Germinal center (tissue), 1 donor: ENCODE measurements at places on chromosomes 11 and 22.

DNA sequence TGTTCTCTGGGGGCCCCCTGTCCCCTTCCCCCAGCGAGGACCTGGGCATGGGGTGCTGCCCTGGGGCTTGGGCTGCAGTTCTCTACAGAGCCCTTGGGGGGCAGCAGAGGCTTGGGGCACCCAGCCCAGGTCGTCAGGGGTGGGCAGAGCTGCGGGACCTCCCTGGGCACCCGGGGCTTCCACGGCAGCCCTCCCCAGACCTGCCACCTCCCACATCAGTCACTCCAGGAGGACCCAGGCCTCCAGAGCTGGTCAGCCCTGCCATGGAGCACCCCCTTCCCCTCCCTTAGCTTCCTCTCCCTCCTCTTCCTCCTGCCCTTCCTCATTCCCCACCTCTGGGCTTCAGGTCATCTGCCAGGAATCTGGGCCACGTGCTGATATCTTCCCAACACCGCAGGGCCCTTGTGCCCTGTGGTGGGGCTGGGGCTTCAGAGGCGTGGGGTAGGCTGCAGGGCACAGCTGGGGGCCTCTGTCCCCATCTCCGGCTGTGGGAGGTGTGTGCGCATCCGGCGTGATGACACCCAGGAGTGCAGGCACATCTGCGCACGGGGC is 5.8 kb downstream of the TSPAN4 start:
- DNase-seq, result peak; percentile 82

GRCh38 chr22:44111562-44112155 is 69.1 kb upstream of the PARVG start:
- no peak for DNase-seq

GRCh38 chr11:114163229-114163631 is 103.7 kb downstream of the ZBTB16 start:
- DNase-seq, result no peak

DNA sequence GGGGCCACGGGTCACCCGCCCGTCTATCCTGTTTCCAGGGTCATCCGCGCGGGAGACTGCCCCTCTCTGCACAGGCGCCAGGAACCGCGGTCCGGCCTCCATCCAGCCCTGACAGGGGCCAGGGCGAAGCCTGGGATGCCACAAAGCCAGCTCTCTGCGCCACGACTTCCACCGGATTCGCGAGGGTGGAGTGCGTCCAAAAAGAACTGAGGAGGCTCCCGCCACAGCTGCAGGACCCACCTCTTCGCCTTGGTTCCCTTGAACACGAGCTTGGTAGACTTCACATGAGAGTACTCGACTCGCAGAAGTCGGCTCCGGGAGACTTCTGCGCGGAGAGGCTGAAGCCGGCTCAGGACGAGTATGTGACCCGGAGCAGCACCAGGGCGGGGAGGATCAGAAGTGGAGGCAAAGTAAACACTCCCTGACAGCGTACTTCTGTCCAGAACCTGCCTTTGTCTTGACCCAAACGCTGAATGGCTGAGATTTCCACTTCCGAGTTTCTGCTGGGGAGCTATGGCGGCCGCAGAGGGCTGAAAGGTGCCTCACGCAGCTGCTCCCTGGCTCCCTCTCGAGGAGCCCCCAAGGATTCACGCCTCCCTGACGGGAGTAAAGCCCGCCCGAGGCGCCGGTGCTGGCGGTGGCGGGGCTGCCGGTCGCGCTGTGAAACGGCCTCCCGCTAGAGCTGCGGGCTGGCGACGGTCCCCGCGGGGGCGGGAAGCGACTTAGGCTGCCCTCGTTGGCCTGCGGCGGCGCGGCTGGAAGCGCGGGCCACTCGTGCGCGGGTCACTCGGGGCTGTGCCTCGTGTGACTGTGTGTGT is 4566.7 kb upstream of the OR11H1 start:
- DNase-seq, result no peak

DNA sequence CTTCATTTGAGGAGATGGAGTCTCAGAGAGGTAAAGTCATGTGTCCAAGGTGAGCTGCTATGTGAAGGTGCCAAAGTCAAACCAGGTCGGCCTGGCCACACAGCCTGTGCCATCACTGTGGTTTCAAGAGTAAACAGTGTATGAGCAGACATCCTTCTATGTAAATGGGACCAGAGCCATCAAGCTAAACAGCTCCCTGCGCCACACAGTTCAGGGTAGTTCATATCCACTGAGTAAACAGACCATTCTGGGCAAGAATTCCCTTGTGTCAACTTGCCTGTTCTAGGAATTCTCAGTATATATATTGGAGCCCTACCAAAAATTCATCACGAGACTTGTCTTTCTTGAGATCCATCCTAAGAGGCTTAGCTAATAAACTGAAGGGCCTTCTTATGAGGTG is 77.5 kb downstream of the AMOTL1 start:
- no peak for DNase-seq

DNA sequence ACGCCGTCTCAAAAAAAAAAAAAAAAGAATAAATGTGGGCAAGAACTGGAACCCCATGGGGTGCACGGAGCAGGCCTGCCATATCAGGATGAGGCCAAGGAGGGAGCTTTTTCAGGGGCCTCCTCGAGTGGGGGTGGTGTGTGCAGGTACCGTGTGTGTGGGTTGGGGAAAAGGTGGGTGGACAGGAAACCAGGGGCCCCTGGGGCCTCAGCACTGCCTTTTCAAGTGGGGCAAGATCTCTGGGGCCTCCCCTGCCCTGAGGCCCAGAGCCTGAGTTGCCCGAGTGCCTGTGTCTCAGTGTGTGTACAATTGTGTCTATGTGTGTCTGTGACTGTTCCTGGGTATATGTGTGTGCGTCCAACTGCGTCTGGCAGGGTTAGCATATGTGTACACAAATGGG is 23.8 kb downstream of the TEF start:
- DNase-seq, result peak; percentile 59

DNA sequence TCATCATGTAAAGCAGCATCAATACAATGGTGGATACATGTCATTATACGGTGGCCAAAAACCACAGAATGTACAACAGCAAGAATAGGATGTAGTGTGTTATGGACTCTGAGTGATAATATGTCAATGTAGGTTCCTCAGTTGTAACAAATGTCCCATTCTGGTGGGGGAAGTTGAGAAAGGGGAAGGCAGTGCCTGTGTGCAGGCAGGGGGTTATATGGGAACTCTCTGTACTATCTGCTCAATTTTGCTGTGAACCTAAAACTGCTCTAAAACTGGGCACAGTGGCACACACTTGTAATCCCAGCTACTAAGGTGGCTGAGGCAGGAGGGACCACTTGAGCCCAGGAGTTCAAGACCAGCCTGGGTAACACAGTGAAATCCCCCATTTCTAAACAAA is 5.9 kb downstream of the CHKA start:
- no peak for DNase-seq

- no peak for DNase-seq
Measured at GRCh38 chr11:32334822-32335221, 100.5 kb downstream of the WT1 start.

- DNase-seq, result no peak
Measured at GRCh38 chr11:95565724-95566141, 223.8 kb downstream of the FAM76B start.

GRCh38 chr11:72813740-72814285 is 398 bp upstream of the ATG16L2 start:
- no peak for DNase-seq

DNA sequence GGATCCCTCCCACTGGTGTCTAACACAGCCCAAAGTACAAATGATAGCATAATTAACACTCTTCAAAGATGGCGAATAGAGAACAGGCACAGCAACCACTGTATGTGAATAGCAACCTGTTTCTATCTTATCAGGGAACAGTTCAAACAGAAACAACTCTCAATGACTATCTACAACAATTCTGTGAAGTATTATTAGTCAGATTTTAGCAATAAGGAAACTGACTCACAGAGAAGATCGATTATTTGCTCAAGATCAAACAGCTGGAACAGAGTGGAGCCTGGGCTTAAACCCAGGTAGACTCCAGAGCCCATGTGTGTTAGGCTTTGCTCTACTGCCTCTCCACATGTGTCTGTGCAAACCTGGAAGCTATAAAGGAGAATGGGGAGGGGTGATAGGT is 88.7 kb downstream of the C11orf58 start:
- no peak for DNase-seq

DNA sequence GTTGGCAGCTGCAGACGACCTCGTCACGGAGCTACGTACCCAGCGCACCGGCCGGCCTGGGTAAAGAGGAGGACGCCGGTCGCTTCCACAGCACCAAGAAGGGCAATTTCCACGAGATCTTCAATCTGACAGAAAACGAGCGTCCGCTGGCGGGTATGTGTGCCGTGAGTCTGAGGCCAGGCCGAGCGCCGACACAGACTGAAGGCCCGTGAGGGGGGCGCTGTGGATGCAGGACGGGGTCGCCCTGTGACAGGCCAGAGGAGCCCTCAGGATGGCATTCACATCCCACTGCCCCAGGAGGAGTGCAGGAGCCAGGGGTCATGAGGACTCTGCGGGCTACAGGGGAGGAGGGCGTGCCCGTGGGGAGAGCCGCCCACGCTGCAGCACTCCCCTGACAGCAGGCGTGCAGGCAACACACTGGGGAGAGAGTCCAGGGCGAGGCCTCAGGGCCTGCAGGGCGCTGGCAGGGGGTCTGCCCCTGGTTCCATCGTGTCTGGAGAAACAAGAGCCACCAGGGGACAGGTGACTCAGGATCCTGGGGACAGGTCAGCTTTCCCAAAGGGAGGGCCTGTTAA is 53.6 kb downstream of the GRAMD4 start:
- DNase-seq, result peak; percentile 52

- peak; percentile 38 for DNase-seq
Measured at GRCh38 chr11:61587541-61587941, 6.7 kb upstream of the SYT7 start.

DNA sequence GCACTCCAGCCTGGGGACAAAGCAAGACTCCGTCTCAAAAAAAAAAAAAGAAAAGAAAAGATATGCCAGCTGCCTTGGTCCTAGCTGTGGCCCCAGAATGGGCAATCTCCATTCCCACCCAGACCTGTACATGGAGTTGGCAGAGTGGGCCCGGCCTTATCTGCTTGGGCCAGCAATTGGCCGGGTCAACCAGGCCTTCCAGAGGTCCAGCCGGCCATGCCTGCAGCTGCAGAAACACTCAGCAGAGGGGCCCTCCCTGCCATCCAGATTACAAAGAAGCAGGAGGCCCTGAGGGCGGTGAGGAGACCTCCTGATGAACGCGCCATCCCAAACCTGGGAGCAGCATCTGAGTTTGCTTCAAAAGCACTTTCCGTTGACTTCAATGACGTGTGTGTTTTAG is 26.9 kb upstream of the ARFGAP3 start:
- no peak for DNase-seq

GRCh38 chr11:87223816-87224215 is 186.1 kb downstream of the TMEM135 start:
- no peak for DNase-seq

- no peak for DNase-seq
Measured at GRCh38 chr11:73293356-73293936, 14.6 kb upstream of the ARHGEF17 start.

- DNase-seq, result peak; percentile 40
Measured at GRCh38 chr22:38180841-38181452, 683 bp downstream of the PLA2G6 start.

- DNase-seq, result no peak
Measured at GRCh38 chr22:24104307-24105012, 76.8 kb upstream of the SUSD2 start.

GRCh38 chr11:103805688-103806009 is 230.8 kb upstream of the DDI1 start:
- DNase-seq, result no peak

DNA sequence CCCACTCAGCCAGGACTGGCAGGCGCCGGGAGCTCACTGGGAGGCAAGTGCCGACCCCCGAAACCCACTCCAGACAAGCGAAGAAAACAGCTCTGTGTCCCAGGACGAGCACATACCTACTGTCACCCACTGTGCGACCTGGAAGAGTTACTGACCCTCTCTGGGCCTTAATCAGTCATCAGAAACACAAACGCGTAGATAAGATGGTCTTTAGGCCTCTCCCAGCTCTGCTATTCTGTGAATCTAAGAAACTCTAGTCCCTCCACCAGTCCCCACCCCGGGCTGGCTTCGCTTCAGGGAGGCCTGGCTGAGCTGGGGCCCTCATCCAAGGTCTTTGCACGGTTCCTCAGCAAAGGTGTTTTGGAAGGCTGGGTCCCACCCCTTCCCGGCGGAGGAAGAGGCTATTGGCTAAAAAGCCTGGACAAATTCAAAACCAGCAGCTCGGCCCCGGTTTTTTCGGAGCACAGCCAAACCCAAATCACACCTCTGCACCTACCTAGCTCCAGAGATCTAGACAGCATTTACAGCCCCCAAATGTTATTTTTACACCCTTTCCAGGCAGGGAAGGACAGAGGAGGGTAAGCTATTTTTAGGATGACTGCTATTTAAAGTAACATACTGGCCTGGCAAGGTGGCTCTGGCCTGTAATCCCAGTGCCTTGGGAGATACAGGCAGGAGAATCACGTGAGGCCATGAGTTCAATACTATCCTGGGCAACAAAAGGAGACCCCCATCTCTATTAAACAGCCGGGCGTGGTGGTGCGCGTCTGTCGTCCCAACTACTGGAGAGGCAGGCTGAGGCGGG is 13.2 kb upstream of the HDHD5 start:
- no peak for DNase-seq

GRCh38 chr11:35951680-35952079 is 7.8 kb downstream of the LDLRAD3 start:
- DNase-seq, result no peak

- DNase-seq, result no peak
Measured at GRCh38 chr11:31807799-31808667, 3.1 kb downstream of the PAX6 start.

DNA sequence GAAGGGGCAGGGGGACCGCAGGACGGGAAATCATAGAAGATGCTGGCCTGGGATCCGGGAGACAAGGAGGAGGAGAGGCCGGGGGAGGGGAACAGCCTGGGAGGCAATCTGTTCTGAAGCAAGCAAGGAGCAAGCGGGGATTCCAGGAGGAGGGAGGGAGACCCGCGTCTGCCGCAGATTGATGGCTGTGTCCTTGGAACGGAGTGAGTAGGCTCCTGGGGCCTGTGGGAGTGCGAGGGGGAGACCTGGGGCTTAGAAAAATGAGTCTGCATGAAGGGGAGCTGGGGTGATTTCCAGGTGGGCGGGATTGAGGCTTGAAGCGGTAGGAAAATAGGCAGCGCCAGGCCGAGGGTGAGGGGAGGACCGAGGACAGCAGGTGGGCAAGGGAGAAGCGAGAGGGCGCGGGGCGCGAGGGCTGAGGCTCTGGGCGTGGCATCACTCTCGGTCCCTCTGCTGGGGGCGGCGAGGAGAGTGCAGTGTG is 1.6 kb upstream of the LRRC55 start:
- no peak for DNase-seq

DNA sequence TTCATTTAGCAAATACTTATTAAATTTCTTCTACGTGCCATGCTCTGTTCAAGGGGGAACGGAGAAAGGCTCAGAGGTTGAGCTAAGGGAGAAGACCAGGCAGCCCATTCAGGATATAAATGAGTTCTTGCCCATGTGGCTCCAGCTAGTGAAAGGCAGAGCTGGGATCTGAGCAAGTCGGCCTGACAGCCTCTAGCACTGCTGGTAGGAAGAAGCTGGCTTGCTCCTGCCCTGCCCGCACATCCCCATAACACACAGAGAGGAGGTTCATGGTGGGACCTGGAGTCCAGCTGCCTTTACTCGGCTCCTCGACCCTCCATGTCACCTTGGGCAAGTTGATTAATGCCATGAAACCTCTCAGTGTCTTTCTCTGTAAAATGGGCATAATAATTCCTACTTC is 2.0 kb downstream of the SLC15A3 start:
- no peak for DNase-seq

- DNase-seq, result no peak
Measured at GRCh38 chr11:82024760-82025159, 708.9 kb downstream of the FAM181B start.
